ENCODE measurements at places on chromosomes 6 and 20. TPM values are rescaled to one million over a fixed set of nuclear protein-coding genes. Genes with fewer than 3 reads are reported as not detected.

SEMG1 gene
- polyA plus RNA-seq: not detected

NKAIN4 gene
- not detected for polyA plus RNA-seq

APMAP gene
- 74.6 TPM for polyA plus RNA-seq

UTRN gene
- polyA plus RNA-seq: 52.1 TPM

PSORS1C1 gene
- not detected for polyA plus RNA-seq

BFSP1 gene
- not detected for polyA plus RNA-seq

RAMACL gene
- polyA plus RNA-seq: not detected

EDN3 gene
- 0.32 TPM for polyA plus RNA-seq

PTPRT gene
- not detected for polyA plus RNA-seq

LPIN3 gene
- 0.10 TPM for polyA plus RNA-seq

PSORS1C2 gene
- polyA plus RNA-seq: not detected

RHAG gene
- polyA plus RNA-seq: not detected

BACH2 gene
- polyA plus RNA-seq: 24.8 TPM

COL12A1 gene
- not detected for polyA plus RNA-seq

NT5E gene
- 5.3 TPM for polyA plus RNA-seq

DNA sequence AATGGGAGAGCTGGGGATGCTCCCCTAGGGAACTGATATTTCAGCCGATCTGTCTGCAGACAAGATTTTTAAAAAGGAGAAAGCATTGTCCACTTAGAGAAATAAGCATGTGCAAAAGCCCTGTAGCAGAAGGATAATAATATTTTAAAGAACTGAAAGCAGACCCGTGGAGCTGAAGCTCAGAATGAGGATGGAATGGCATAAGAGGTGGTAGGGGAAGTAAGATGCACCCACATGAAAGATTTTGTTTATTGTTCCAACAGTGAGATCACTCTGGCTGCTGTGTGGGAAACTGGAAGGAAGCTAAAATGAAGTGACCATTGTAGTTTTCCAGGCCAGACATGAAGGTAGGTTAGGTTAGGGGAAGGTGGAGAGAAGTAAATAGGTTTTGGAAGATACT is 266.4 kb upstream of the PRDM1 start:
- no peak overlapping the region for H3K27ac ChIP-seq
- no peak for DNase-seq

DNA sequence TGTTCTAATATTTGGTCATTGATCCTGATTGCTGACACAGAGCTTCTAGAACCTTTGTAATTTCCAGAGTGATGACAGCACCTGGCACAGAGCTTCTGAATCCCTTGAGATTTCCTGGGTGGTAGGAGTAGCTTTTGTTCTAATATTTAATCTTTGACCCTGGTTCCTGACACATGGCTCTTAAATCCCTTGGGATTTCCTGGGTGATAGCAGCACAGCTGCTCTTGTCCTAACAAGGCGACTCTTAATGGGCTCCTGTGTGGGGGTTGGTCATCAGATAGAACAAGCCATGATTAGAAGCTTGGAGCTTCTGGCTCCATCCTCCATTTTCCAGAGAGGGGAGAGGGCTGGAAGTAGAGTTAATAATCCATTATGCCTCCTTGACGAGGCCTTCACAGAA is 18.4 kb downstream of the GMPR start:
- no peaks in the 10 kb centered on the region for H3K4me1 ChIP-seq
- no peak overlapping the region for H3K27ac ChIP-seq
- no peak for DNase-seq
- H3K27me3 ChIP-seq: no peaks in the 10 kb centered on the region
- no peak overlapping the region for H3K4me3 ChIP-seq
- no peaks in the 10 kb centered on the region for H3K36me3 ChIP-seq

GRCh38 chr20:51995551-51995951 is 193.2 kb upstream of the SALL4 start:
- DNase-seq: no peak
- H3K4me1 ChIP-seq: no peaks in the 10 kb centered on the region
- H3K27me3 ChIP-seq: no peaks in the 10 kb centered on the region
- H3K4me3 ChIP-seq: no peak overlapping the region
- no peak overlapping the region for H3K27ac ChIP-seq
- no peaks in the 10 kb centered on the region for H3K36me3 ChIP-seq

- no peaks in the 10 kb centered on the region for H3K36me3 ChIP-seq
- no peak overlapping the region for H3K27ac ChIP-seq
- no peaks in the 10 kb centered on the region for H3K27me3 ChIP-seq
- no peak overlapping the region for H3K4me3 ChIP-seq
These were observed 214.9 kb downstream of the ZFAND3 start for GRCh38 chr6:38034274-38034914.

DNA sequence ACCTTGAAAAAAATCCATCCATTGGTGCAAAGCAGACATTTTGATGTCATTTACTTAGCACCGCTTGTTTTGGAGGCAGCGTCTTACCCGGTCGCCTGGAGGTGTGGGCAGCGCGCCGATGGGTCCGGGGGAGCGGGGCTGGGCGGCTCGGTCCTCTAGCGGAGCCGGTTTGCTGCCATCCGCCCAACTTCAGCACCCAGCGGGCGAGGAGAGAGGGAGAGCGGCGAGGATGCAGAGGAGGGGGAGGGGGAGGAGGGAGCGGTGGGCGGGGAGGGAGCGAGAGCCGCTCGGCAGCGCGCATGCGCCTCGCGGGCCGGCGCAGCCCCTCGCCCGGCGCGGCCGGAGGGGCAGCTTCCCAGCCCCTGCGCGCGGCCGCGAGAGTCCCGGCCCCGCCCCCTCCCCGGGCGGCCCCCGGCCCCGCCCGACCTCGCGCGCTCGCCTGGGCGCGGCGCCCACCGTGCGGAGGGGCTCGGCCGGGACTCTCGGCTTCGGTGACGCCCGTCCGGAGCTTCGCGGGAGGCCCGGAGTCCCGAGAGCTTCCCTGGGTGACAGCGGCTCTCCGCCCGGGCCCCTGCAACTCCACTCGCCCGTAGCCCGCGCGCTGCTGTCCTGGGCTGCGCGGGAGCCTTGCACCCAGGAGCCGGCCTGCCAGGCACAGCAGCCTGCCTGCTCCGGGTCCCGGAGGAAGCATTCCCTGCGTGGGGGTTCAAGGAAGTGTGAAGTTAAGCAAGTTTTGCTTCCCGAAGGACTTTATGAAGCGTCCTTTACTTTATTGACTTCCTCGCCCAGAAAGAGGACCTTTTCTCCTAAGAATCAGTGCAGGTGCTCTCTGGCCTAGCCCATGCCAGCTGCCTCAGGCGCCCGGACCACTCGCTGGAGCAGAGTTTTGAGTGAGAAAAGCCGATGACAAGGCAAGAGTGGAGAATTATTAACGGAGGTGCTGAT is at the start of gene RGS17:
Gene RGS17, minus strand, starts transcription at position 246 of the 945 bp plus-strand sequence. CDS start 87,264 bp downstream, outside the sequence.
- DNase-seq: no peak
- H3K4me3 ChIP-seq: peak within 1 kb of the TSS; percentile 51
- H3K27ac ChIP-seq: no peak within 1 kb of the TSS
- H3K27me3 ChIP-seq: peaks cover 2% of the 10 kb centered on the region
- peaks cover 12% of the 10 kb centered on the region for H3K4me1 ChIP-seq

- H3K27ac ChIP-seq: no peak overlapping the region
- H3K4me3 ChIP-seq: no peak overlapping the region
- DNase-seq: no peak
- H3K27me3 ChIP-seq: no peaks in the 10 kb centered on the region
These were observed 1.6 kb upstream of the TUBB1 start for GRCh38 chr20:59017493-59018231.

GRCh38 chr6:56188429-56188828 is 59.0 kb downstream of the COL21A1 start:
- no peak overlapping the region for H3K4me3 ChIP-seq
- DNase-seq: no peak
- H3K36me3 ChIP-seq: no peaks in the 10 kb centered on the region
- H3K27ac ChIP-seq: no peak overlapping the region
- no peaks in the 10 kb centered on the region for H3K4me1 ChIP-seq

- DNase-seq: no peak
- H3K36me3 ChIP-seq: no peaks in the 10 kb centered on the region
- H3K27ac ChIP-seq: no peak overlapping the region
- no peaks in the 10 kb centered on the region for H3K27me3 ChIP-seq
These were observed 42.1 kb downstream of the TRAF3IP2 start for GRCh38 chr6:111563581-111563980.

- no peak for DNase-seq
- no peaks in the 10 kb centered on the region for H3K4me1 ChIP-seq
- H3K27ac ChIP-seq: no peak overlapping the region
- H3K36me3 ChIP-seq: peaks cover 8% of the 10 kb centered on the region
- no peaks in the 10 kb centered on the region for H3K27me3 ChIP-seq
- H3K4me3 ChIP-seq: no peak overlapping the region
These were observed 63.9 kb downstream of the REV3L start for GRCh38 chr6:111418971-111419693.

GRCh38 chr20:48766961-48767960 is 60.5 kb downstream of the PREX1 start:
- no peaks in the 10 kb centered on the region for H3K36me3 ChIP-seq
- H3K27ac ChIP-seq: peak overlapping the region; percentile 23
- peaks cover 27% of the 10 kb centered on the region for H3K4me1 ChIP-seq
- H3K4me3 ChIP-seq: no peak overlapping the region

DNA sequence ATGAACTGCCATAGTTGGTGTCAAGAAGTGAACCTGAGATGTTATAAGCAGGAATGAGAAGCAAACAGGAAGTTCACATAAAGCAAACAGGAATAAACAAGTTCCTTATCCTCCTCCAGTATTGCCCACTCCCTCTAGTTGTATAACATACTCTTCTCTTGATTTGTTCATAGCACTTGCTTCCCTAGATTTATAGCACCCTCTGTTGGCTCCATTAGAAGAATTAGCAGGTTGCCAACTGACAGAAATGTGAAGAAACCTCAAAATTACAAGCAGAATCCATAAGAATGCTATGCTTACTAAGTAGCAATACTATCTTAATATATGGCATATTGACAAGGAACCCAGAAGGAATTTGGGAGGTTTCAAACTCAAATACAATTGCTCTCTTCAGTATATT is 195.4 kb downstream of the TBX18 start:
- no peaks in the 10 kb centered on the region for H3K27me3 ChIP-seq
- no peak for DNase-seq
- H3K4me3 ChIP-seq: no peak overlapping the region
- no peak overlapping the region for H3K27ac ChIP-seq

GRCh38 chr20:54474046-54474445 is 1.3 kb upstream of the DOK5 start:
- no peak for DNase-seq
- H3K4me1 ChIP-seq: no peaks in the 10 kb centered on the region
- H3K27ac ChIP-seq: no peak overlapping the region
- no peaks in the 10 kb centered on the region for H3K27me3 ChIP-seq

DNA sequence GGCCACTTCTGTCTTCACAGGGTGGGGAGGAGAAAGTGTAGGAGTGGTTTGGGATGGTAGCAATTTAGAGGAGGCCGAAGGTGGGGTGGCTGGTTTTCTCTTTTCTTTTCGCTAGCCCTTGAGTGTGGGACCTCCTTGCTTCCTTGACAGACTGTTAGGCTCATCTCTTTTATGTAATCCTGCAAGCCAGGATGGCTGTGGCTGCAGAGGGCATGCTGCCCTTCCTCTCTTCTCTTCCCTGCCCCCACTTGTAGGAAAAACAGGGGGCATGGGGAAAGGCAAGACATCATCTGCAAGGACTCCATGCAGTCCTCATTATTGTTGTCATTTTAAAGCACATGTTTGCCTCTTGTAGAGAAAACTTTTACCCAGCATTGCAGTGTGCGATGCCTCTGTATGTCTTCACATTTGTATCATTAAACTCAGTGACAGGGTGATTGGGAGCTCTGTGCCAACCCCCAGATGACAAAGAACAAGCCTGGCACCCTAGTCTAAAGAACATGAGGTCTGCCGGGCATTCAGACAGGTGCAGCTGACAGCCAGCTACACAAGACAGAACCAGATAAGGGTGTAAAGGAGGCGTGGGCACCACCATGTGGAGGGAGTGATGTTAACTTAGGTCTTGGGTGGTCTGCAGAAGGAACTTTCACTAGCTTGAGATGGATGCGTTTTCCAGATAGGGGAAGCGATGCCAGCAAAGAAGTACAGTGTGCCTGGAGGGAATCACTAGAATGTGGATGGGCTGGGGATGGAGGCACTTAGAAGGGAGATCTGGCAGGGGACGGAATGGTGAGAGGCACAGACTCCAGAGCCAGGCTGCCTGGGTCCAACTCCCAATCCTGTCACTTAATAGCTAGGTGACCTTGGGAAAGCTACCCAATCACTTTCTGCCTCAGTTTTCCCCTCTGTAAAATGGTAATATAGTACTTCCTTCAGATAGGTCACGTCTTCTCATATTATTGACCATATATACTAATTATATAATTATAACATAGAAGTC is 207.6 kb downstream of the TBC1D7 start:
- H3K27ac ChIP-seq: no peak overlapping the region
- H3K4me3 ChIP-seq: no peak overlapping the region
- H3K4me1 ChIP-seq: no peaks in the 10 kb centered on the region
- DNase-seq: no peak
- H3K36me3 ChIP-seq: no peaks in the 10 kb centered on the region
- no peaks in the 10 kb centered on the region for H3K27me3 ChIP-seq

DNA sequence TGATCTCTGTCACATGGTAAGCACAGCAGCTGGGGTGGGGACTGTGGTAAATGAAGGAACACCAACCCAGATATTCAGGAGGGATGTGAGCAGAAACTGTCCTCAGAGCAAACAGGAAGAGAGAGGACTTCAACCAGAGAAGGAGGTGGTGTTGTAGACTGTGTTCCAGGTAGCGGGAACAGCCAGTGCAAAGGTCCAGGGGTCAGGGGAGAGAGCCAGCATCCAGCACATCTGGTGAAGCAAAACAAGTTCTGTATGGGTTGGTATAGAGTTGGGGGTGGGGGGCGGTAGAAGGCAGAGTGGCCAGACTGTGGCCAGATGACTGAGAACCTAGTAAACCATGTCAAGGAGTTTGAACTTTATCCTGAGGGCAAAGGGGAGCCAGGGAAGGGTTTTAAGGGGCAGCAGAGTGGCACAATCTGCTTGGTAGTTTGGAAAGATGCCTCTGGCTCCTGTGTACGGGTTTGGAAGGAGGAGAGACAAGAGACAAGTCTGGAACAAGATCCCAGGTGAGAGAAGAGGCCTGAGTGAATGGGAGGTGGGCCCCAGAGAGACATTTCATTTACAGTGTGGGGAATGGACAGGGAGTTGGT is 27.8 kb upstream of the TTPAL start:
- H3K27ac ChIP-seq: no peak overlapping the region
- H3K36me3 ChIP-seq: no peaks in the 10 kb centered on the region
- H3K4me3 ChIP-seq: no peak overlapping the region
- H3K27me3 ChIP-seq: no peaks in the 10 kb centered on the region
- no peak for DNase-seq

- no peaks in the 10 kb centered on the region for H3K36me3 ChIP-seq
- peak overlapping the region; percentile 84 for H3K27ac ChIP-seq
- H3K4me3 ChIP-seq: peak overlapping the region; percentile 57
- no peaks in the 10 kb centered on the region for H3K27me3 ChIP-seq
These were observed 186.7 kb downstream of the GJA10 start for GRCh38 chr6:90080876-90081481.

- no peak for DNase-seq
- no peaks in the 10 kb centered on the region for H3K4me1 ChIP-seq
- no peaks in the 10 kb centered on the region for H3K27me3 ChIP-seq
- no peaks in the 10 kb centered on the region for H3K36me3 ChIP-seq
- no peak overlapping the region for H3K27ac ChIP-seq
These were observed 90.8 kb downstream of the FAM50B start for GRCh38 chr6:3939964-3940363.

Data from naive thymus-derived CD4-positive, alpha-beta T cell (primary cell).